Bronchial smooth muscle cell (primary cell): ENCODE measurements at places on chromosomes 3 and 15. TPM values are rescaled to one million over a fixed set of nuclear protein-coding genes. Genes with fewer than 3 reads are reported as not detected.

Gene LMOD3
- under 0.01 TPM in 1 of 2 replicates, not detected in the other for total RNA-seq

Gene DISP2
- under 0.01 and 0.16 TPM in 2 replicates for total RNA-seq

Gene IFRD2
- 24.2 and 26.0 TPM in 2 replicates for total RNA-seq

Gene PRKCI
- 52.5 and 167 TPM in 2 replicates for total RNA-seq

Gene COPB2
- total RNA-seq, result 242 and 309 TPM in 2 replicates

Gene IL17RE
- 0.52 and 0.63 TPM in 2 replicates for total RNA-seq
